Activated T-helper 2 cell treated with anti-CD3 and anti-CD28 coated beads, Interferon-gamma antibody, Interleukin-2, Interleukin-4, amounts not matched to agents 10 μg/mL and 5 μg/mL and 100 μg/mL, durations not matched to agents 14 hours and 24 hours and 36 hours (primary cell): ENCODE measurements at places on chromosomes 16 and 17.
A peak's percentile ranks its signal among the peaks of the same experiment; 100 is the strongest.

- no peak for DNase-seq
Measured at GRCh38 chr17:57121308-57122042, 36.4 kb downstream of the AKAP1 start.

DNA sequence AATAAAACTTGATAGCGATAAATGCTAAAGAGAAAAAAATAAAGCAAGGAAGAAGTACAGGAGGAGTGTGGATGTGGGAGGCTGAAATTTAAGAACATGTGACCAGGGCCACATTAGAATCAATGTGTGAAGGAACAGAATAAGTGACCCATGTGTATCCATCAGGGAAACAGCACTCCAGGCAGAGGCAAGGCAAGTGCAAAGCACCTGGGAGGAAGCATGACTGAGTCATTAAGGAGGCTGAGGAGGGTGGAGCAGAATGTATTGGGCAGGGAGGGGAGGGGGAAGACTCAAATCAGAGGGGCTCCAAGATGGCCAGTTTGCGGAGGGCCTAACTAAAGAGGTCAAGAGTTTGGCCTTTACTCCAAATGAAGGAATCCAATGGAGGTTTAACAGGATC, 8.0 kb downstream of the CDR2 start:
- DNase-seq: no peak

DNA sequence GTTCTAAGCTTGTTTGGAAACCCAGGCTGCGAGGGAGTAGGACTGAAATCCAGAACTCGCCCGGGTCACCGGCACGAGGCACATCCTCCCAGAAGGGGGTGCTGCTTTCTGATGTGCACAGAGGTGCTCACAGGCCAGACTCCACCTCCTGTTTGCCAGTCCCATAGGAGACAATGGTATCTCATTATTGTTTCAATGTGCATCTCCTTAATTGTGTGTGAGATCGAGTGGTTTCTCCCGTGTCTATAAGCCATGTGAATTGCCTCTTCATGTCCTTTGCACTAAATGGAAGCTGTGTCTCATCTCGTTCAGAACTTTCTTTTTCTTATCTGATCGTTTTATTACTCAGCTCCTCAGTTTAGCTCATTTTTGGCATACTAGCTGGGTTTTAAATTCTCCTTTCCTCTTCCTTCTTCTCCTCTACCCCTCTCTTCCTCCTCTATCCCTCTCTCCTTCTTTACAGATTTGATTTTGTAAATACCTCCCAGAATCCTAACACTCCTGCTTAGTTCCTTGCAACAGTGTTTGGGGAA, 32.1 kb upstream of the PRKCB start:
- DNase-seq: peak; percentile 60

- DNase-seq: no peak
Measured at GRCh38 chr16:73545755-73546154, 497.8 kb upstream of the ZFHX3 start.
